ENCODE measurements at places on chromosomes 7 and 10.

DNA sequence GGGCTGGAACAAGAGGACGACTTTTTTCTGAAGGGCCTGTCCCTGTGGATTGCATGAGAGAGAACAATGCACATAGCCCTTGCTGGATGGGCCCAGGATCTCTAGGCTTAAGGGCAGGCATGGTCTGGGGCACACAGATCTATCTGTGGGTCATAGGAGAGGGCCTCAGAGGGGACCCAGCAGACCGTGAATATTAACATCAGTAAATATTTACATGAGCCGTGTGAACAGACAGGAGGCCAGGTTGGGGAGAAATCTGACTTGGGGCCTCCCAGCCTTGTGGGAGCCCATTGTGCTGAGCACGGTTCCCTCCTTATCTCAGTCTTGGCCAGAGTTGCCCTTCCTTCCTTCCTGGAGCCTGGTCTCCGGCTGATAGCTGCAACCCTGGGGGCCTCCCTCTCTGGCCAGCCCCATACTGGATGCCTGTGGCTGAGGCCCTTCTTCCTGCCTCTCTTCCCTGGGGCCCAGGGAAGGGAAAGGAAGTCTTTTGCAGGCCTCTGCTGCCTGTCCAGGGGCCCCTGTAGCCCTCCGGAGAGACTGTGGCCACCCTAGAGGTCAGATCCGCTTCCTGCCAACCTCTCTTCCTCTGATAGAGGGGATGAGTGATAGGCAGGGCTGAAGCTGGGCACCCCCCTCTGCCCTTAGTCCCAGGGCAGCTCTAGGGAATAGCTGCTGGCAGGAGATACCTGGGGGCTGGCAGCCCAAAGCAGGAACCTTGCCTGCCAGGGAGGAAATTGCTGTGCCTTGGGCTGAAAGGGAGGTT lies 44.5 kb upstream of the TRIM8 start:
- no peak for DNase-seq

DNA sequence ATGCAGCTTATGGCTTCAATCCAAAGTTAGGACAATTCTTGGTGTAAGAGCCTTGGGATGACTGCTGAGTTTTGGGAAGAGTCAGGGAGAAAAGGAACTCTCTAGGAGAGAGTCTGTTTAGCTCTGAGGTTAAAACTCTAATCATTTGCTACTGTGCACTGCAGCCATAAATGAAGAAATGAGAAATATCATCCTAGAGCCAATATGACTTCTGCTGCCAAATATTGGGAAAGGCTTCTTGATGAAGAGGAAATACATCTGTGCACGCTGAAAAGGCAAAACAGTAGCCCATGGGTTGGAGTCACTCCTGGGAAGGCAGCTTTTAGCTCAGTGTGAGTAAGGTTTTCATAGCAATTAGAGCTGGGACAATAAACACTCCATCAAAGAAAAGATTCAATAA lies 308.8 kb downstream of the SFMBT2 start:
- DNase-seq, result no peak

DNA sequence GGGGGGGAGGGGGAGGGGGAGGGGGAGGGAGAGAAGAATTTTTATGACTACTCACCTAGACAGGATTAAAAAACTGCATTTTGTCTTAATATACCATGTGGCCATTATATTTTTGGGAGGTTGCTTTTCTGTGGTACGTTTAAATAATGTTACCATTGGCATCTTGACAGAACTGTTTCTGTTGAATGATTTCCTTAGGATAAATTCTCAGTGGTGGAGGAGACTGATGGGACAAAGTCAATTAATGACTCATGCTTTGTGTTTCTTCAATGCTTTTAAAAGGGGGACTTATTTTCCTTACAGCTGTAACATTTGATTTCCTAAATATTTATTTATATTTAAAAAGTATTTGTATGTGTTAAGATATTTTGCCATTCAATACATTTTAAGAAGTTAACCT lies 13.7 kb downstream of the AGR2 start:
- no peak for DNase-seq

DNA sequence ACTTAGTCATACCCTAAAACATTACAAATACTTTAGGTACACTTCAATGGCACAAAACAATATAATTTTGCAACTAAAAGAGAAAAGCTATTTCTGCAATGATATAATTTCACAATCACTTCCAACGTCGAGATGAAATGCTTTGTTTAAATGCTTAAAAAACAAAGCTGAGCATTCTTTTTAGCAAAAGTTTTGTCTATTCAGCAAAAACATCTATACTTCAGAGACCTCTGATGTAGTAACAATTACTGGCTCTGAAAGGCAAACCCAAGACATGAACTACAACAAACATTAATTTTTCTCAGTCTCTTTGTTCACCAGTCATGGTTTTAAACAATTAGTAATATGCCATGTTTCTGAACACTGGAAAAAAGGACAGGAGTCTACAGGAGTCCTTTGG lies 16.4 kb downstream of the OAT start:
- DNase-seq, result no peak

GRCh38 chr7:37782166-37782565 lies 66.2 kb upstream of the NME8 start:
- no peak for DNase-seq

- DNase-seq, result no peak
Observed at GRCh38 chr7:2151237-2151636, 81.5 kb downstream of the MAD1L1 start.

- DNase-seq, result no peak
Observed at GRCh38 chr7:98855610-98856422, 14.0 kb downstream of the TMEM130 start.

DNA sequence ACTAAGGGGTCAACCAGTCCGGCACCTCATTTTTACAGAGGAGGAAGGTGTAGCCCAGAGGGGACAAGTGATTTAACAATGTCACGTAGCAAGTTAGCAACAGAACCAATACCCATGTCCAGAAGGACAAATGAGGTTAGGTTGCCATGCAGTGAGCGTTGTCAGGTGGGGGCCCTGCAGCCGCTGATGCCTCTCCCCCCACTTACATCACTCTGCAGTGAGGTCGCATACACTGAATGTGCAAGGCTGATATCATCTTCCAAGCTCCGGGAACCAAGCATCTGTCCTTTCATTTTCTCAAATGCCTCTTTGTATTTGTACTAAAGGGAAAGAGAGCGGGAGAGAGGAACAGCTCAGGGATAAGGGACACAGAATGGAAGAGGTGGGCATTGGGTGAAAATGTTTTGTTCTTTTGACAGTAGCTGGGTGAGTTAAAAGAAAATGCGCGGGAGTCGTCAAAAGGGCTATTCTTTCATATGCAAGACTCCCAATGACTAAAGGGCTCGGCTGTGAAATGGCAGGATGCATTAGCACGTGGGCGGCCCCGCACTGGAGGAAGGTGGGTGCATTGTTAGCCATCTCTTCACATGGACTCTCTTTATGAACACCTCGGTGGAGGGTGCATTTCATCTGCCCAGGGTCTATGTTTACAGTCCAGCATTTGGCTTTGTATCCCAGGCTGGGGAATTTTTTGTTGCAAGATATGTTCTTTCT lies 49.7 kb downstream of the NRAP start:
- DNase-seq, result no peak

- no peak for DNase-seq
Observed at GRCh38 chr7:43824963-43825362, 44.4 kb downstream of the MRPS24 start.

DNA sequence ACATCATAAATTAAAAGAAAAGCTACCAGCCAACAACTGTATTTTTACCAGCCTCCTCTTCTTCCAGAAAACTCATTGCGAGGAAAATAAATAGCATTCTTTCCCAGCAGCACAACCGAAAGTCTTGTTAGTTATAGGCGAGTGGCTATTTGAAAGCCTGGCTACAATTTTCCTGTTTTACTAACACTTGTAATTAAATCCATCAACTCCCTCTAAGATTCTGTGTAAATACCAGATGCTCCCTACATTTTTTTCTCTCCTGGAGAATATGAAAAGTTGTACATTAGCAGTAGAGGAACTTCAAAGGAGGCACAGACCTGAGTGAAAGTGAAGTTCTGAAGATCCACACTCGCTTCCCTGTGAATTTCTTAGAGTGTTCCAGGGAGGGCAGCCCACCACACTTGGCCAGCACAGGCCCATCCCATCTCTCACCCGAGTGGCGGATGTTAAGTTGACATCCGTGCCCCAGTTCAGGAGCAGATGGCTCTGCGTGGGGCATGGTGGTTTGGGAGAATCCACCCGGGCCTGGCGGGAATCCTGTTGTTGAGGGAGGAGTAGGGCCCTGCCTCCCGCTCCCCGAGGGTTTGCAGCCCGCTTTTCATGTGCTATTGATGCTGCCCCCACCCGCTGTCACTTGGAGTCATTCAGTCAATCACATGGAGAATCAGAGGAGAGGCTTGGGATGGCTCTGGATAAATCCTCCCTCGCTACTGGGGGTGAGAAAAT lies 451.0 kb upstream of the GALNT17 start:
- DNase-seq, result no peak

DNA sequence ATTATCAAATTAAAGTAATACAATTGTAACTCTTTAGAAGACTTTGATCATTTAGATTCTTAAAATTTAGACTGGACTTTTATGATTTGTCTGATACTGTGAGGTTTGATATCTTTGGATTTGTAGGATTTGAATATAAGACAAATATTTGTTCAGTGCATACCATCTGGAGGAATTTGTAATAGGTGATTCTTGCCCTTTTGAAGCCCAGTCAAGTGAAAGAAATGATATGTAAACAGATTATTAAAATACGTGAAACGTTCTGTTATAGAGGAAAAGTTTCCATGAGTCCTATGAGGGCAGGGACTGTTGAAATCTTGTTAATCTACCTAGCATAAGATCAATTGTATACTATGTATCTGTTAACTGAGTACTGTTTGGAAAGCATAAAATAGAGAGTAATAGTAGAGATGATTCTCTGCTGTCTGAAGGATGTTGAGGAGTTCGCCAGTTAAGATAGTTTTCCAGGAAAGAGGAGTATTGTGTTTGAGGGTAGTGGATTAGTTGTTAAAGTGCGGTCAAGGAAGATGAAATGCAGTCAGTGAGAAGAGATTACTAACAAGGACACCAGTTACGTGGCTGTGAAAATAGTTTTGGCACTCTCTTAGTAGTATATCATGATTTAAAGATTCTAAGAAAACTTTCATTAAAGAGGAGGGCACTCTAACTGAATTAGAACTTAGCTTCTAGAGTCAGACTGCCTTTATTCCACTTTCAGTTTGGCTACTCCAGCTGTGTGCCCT lies 14.4 kb downstream of the PDCD4 start:
- DNase-seq, result no peak

DNA sequence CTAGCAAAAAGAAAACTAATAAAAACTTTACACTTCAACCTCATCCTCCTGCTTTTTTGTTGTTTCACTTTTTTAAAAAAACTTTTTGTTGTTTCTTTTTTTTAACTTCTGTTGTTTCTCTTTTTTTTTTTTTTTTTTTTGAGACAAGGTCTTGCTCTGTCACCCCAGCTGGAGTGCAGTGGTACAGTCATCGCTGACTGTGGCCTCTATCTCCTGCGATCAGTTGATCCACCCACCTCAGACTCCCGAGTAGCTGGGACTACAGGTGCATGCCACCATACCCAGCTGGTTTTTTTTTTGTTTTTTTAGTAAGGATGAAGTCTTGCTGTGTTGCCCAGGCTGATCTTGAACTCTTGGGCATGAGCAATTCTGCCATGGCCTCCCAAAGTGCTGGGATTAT lies 58.0 kb upstream of the HELLS start:
- no peak for DNase-seq

DNA sequence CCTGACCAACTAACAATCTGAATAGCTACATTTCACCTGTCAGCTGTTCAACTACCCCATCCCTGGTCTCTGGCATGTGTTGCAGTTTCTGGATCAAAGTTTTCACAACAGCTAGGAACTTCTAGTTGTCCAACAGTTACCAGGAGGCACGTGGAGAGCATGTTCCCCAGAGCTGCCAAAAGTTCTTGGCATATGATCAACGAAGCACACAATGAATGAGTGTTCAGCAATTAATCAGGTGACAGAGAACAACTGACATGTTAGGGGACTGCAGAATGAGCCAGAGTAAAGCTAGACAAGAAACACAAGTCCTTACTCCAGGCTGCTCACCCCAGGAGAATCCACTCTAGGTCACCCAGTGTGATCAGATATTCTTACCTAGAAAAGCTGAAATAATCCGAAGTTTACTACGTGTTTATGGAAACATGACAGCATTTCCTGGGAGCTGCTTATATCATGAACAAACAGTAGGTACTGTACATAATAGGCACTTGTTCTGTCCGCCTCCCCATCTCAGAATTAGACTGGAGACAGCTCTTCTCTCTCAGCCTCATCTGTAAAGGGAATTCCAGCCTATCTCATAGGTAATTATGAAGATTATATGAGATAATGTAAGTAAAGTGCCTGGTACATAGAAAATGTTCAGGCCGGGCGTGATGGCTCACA lies 50.6 kb downstream of the ZNF438 start:
- DNase-seq, result no peak

DNA sequence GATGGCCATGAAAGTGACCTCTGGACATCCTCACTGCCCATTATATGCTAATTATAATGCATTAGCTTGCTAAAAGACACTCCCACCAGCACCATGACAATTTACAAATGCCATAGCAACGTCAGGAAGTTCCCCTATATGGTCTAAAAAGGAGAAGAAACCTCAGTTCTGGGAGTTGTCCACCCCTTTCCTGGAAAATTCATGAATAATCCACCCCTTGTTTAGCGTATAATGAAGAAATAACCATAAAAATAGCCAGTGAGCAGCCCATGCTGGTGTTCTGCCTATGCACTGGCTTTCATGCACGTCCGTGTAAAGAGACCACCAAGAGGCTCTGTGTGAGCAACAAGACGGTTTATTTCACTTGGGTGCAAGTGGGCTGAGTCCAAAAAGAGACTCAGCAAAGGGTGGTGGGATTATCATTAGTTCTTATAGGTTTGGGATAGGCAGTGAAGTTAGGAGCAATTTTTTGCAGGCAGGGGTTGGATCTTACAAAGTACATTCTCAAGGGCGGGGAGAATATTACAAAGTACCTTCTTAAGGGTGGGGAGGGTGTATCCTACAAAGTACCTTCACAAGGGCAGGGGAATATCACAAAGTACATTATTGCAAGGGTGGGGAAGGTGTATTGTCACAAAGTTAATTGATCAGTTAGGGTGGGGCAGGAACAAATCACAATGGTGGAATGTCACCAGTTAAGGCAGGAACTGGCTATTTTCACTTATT lies 45.6 kb downstream of the LBX1 start:
- DNase-seq, result no peak

DNA sequence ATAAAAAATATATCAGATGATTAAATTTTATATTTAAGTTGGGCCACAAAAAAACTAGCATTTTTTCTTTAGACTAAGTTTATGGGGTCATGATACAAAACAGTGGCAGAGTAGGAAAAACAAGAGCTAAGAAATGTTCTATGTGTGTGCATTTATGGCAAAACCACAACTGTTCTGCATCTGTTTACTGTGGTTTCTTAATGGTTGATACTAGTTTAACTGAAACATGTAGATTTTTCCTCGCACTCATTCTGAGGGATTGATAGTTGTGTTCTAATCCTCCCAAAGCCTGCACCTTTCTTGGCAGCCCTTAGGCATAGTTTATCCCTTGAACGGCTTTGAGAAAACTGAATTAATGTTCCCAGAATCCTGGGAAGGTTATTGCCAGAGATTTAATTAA lies 66.6 kb upstream of the PHYHIPL start:
- DNase-seq, result no peak

GRCh38 chr7:55120501-55121198 lies 101.8 kb downstream of the EGFR start:
- no peak for DNase-seq

- no peak for DNase-seq
Observed at GRCh38 chr7:155109121-155109520, 39.0 kb downstream of the HTR5A start.

All from stimulated activated naive CD8-positive, alpha-beta T cell treated with anti-CD3 and anti-CD28 coated beads, Interleukin-15, amount 100 ng/mL, for 72 hours (primary cell).